DMS79 treated with DMSO at 0.1 percent for 48 hours (cell line): ENCODE measurements at places on chromosomes 2 and 18.

DNA sequence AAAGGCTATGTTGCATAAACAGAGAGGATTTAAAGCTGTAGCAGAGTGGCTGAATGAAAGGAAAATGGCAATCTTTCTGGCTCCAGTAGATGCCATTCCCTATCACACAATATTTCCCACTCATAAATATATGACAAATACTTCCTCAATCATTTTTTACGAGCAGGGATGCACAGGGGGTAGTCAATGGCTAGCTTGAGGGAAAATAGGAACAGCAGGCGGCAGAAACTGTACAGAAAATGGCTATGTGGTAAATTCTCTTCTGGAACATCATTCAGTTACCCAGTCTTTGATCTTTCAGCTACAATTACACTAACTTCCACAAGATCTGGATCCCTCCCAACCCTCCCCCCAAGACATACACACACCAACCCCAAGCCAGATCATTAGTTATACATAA lies 127.2 kb downstream of the OLA1 start:
- DNase-seq = no peak

DNA sequence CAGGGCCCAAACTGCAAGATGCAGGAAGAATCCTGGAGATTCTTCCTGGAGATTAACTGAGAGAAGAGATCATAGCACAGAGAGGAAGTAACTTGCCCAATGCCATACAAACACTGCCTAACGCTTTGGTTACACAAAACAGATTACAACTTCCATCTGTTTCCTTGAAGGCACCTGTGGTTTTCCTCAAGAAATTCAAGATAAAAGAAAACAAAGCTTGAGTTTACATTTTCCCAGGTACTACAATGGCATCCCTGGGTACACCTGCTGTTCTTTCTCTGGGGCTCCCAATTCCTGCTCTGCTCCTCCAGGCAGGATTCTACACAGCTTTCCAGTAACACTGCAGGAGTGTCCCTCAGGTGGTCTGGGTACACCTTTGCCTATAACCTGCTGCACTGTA lies 781.9 kb upstream of the ID2 start:
- no peak for DNase-seq

DNA sequence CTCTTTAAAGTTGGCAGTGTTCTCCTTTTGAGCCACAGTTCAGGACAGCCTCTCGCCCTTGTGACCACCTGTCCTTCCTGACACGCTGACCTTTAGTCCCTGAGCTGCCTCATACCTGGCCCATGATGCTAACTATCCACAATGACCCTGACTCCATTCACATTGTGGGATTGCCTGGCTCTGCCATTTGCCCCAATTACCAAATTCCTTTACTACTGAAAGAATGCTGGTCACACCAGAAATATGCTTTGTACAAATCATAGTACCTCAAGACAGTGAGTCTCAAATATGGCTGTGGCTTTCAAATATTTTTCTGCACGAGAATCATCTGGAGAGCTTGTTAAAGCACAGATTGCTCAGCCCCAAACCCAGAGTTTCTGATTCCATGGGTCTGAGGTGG lies 54.2 kb downstream of the LTBP1 start:
- no peak for DNase-seq

DNA sequence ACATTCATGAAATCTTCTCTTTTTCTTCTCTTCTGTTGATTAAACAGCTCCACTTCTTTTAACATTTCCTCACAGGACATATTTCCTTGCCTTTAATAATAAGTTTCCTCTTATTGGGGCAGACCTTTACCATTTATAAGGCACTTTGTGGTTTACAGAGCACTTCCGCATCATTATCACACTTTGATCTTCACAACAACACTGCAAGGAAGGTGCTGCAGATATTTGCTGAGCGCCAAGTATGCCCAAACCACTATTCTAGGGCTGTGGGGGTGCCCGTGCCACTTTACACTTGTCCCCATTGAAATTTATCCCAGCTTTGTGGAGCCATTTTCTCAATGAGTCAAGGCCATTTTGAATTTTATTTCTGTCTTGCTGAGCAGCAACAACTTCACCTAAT lies 246.6 kb downstream of the SS18 start:
- DNase-seq = no peak

- no peak for DNase-seq
These were observed 116.1 kb downstream of the NFATC1 start for GRCh38 chr18:79511671-79512301.

DNA sequence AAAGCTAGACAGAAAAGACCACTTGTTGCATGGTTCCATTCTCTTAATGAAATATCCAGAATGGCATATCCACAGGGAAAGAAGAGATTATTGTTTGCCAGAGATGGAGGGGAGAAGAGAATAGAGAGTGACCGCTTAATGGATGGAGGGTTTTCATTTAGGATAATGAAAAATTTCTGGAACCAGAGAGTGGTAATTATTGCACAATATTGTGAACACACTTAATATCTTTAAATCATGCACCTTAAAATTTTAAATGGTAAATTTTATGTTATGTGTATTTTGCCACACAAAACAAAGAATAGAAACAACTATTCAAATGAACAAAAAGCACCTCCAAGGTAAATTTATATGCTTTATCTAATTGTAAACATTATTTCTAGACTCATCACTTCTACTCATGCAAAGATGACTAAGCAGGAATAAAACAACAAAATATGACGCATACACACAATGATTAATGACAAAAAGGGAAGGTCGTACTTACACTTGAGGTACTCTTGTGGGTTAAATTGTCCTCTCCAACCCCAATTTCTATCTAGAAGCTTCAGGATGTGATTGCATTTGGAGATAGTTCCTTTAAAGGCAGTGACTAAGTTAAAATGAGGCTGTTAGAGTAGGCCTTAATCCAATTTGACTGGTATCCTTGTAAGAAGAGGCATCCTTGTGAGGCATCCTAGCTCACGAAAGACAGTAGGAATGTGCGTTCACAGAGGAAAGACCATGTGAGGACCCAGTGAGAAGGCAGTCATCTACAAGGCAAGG lies 18.7 kb upstream of the DHRS9 start:
- no peak for DNase-seq
